ENCODE measurements at places on chromosomes 13 and 19.

DNA sequence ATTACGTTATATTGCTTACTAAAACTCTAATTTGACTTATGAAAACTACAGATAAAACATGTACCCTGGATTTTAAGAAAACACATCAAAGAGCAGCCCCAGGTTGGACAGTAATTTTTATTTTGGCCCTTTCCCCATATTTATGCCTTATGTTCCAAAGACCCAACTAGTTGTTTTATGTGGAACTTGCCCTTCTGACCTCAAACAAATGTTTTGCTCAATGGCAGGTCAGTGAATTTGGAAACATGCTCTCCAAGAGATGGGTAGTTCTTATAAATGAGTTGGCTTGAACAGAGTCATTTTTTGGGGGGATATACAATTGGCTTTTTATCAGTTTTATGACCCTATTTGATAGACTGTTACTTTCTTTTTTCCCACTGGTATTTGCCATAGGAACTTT, 360.0 kb downstream of the HS6ST3 start:
- DNase-seq, result no peak

DNA sequence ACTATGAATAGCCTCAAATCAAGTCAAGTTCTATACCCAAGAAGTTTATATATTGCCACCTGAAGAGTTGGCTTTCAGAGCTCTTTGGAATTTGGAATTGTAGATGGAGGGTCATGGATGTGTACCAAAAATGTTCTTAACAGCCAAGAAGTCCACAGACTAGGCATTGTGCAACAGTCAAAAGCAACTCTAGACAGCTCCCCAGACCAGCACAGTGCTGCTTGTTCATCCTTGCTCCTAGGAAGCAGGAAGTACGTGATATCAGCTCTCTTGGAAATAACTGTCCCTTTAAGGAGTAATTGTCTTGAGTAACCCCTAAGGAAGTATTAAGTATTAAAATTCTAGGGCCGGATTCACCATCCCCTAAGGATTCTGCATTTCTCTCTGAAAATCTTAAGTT, 30.7 kb upstream of the IL17D start:
- DNase-seq, result no peak

DNA sequence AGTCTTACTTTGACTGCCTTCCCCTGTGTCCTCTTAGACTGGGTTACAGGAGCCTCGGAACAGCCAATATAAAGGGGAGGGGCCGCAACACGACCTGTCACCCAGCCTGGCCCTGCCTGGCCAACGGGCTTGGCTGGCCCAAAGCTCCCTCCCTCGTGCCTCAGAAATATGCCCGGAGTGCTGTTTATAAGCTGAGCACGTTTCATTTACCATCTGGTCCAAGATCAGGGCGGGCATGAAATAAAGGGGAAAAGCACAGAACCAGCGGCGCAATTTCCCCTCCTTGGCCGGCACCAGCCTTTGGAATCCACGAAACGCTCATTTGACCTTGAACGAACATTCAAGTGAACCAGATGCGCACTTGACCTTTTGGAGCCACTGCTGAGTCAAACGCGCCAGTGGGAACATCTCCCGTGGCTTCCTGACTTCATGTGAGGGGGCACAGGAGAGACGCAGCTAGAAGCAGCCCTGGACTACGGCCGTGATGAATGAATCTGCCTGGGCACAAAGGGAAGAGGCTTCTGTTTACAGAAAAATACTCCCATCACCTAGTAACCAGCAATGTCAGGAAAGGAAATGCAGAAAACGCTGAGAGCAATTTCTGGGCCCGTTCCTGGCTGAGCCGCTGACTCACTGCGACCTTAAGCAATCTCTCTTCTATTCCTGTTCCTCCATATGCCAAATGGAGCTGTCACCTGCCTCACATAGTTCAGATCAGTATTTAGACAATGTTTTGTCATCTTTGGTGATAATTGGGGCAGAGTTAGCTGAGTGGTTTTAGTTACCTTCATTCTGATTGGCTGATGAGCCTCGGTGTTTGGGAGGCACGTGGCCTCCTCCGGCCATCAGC, 53.3 kb downstream of the RFX2 start:
- no peak for DNase-seq

DNA sequence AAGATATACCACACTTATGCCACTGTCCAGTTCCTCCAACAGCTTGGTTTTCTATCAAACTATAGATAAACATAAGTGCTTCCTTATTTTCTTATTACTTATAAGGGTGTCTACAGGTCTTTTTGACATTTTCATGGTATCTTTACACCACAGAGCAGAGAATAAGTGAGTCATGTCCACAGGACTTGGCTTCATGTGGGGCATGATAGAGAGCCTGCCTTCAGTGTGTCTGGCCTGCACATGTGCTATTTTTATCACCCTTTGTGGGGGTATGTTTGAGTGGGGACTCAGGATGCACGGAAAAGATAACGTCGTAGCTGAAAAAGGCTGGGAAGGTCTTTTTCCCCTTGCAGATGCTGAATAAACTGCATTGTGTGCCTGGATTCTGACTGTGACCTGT, 8.1 kb upstream of the STOML3 start:
- DNase-seq, result no peak

GRCh38 chr19:49558591-49558990, 21.8 kb downstream of the NOSIP start:
- no peak for DNase-seq

- DNase-seq, result no peak
Measured at GRCh38 chr13:89577301-89577700, 1770.2 kb upstream of the MIR17HG start.

All from stimulated activated CD8-positive, alpha-beta memory T cell treated with anti-CD3 and anti-CD28 coated beads, Interleukin-7, amount 100 ng/mL, for 48 hours (primary cell).